Choroid plexus epithelial cell (primary cell): ENCODE measurements at places on chromosomes 4 and X.

DNA sequence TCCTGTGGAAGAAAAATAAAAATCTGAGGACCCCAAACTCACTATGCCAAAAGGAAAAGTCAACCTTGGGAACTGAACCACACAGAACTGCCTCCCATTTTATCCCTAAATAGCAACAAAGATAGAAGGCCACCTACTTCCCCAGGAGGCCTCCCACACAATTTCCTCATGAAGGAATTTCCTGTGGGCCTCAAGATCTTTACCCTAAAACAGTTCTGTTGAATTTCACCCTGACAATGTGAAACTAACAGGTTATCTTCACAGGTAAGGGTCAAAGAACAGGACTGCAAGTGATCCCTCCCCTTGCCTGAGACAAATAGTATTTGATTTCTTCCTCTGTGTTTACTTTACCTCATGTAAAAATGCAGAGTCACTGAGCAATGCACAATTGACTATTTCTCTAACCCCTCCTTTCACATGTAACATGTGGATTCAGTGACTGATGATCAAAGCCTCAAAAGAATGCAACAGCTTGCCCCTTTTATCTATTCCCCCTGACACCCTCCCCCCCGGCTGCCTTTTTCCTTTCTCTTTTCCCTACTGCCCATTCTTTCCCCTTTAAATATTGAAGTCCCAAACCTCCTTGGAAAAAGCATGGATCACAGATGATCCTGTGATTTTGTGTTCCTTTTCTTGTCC lies 33.3 kb downstream of the MEPE start:
- peak; percentile 70 for DNase-seq

- peak; percentile 65 for DNase-seq
Observed at GRCh38 chr4:152039023-152039481, 278.2 kb upstream of the GATB start.

GRCh38 chr4:36360755-36361154 lies 79.3 kb downstream of the DTHD1 start:
- no peak for DNase-seq

- peak; percentile 23 for DNase-seq
Observed at GRCh38 chr4:133720001-133720400, 481.6 kb downstream of the PABPC4L start.

- peak; percentile 81 for DNase-seq
Observed at GRCh38 chr4:96009427-96010119, 169.7 kb downstream of the PDHA2 start.

- no peak for DNase-seq
Observed at GRCh38 chr4:7286798-7287197, 94.5 kb downstream of the SORCS2 start.

DNA sequence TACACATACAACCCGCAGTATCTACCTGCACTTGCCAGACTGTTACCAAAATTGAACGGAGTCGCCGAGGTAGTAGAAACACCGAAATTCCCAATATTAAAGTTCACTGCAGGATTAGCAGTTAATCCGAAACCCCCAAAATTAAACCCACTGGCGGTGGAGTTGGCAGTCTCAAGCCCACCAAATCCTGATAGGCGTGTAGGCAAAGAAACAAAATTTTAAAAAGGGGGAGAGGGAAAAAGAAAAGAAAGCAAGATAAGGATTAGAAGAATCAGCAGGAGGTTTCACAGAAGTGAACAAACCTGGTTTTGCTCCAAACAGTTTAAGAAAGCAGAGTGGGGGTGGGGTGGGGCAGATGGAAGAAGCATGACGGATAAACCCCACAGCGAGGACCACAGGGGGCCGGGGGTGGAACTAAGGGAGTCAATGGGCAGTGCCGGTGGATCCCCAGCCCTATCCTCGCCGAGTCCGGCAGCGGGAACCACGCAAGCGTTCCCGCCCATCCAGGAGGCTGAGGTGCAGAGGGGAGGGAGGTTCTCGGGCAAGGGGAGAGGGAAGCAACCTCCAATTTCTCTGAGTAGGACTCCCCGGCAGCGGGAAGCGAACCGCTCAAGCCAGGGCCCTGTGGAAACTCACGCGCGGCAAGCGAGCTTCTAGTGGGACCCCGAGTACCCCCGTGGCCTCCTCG lies 599 bp downstream of the NUP54 start:
- DNase-seq: peak; percentile 98

DNA sequence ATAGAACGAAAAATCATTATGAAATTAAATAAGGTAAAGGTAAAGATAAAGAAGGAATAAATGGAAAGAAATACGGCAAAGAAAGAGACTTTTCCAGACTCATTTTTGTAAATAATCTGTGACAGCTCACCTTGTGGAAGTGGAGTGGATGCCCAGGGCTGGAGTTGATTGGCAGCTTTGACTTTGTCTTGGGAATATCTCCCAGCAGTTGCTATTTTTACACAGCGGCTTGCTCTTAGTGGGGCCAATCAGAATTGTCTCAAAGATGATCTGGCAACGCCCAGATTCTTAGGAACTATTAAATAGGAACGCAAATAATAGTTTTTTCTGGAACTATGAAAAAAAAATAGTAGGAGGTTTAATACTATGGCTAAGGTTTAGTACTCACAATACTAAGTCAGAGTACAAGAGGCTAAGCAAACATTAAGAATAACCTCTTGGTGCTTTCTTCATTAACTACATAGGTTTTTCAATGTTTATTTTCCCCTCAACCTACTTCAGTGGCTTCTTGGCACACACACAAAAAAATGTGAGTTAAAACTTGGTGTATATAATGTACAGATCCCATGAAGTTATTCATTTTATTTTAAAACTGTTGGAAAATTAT lies 132.7 kb downstream of the TRAM1L1 start:
- DNase-seq: no peak

DNA sequence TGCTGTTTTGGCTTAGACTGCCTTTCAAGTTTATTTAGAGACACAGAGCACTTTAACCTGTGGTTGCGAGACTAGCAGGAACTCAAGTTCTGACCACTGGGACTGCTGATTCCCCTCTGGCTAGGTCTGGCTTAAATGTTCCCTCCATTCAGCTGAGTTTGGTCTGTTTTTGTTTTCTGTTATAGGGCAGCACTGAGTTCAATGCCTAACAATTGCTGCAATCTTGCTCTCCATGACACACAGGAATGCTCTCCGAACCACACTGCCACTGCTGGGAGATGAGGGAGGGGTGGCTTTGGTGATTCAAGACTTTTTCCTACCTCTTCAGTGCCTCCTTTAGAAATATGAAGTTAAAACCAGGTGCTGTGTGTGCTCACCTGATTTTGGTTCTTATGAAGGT lies 106.3 kb upstream of the EOLA2 start:
- peak; percentile 35 for DNase-seq

DNA sequence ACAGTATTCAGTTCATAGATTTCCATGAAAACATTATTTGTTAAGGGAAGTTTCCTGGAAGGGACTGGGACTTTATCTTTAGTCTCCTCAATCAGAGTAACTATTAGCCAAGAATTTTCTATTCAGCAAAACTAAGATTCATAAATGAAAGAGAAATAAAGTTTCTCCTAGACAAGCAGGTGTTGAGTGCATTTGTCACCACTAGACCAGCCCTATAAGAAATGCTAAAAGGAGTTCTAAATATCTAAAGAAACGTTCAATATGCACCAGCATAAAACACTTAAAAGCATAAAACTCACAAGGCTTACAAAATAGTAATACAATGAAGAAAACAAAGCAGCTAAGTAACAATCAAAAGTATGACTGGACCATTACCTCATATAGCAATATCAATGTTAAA lies 423.0 kb downstream of the TECRL start:
- no peak for DNase-seq

DNA sequence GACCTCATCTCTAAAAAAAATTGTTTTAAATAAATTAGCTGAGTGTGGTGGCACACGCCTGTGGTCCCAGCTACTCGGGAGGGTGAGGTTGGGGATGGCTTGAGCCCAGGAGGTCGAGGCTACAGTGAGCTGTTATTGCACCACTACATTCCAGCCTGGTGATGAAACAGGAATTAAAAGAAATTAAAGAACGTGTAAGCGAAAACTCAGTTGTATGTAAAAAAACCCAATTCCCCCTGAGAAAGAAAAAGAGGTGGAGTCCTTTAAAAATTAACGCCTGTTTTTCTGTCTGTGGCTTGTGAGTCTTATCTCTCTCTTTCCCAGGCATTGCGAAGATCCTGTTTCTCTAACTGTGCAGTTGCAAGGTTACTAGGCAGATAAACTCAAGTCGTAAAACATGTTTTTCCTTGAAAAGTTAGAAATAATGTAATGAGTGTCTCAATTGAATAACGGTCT lies 22.1 kb downstream of the EPGN start:
- peak; percentile 24 for DNase-seq

DNA sequence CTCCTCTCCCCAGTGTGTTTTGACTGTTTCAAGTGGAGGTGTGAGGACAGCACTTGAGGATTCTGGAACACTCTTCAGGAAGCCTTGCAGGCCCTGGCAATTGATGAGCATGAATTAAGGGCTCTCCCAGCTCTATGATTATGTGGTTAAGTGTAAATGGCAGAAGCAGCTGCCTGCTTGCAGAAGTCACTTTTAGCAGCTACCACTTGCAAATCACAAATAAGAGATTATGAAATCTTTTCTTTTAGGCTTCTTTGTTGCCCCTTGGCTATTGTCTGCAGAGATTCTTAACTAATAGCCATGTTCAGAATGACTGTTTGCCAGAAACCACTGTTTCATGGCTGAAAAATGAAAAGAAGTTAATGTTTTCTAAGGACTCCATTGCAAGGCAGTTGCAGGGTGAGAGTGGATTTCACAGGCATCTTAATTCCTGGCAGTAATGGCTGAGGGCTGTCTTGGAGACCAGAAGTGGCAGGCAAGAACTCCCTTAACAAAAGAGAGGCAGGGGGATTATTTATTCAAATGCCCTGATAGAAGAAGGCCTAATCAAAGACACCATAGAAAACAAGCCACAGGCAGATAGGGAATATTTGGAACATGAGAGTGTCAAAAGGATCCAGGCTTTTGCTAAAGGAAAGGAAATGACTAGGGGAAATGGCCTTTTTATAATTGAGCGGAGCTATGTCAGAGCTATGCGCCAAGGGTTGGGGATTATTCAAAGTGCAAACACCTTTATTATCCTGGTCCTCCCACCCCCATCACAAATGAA lies 8.3 kb upstream of the HOPX start:
- DNase-seq: no peak

GRCh38 chr4:168876106-168876505 lies 133.9 kb downstream of the CBR4 start:
- no peak for DNase-seq

GRCh38 chr4:38804654-38805295 lies at the start of gene TLR1:
Gene TLR1, minus strand, starts transcription at chr4:38804791. Its CDS starts 5,960 bp downstream, at chr4:38798831.
- peak; percentile 86 for DNase-seq

GRCh38 chrX:69189576-69190371 lies 24.5 kb upstream of the PJA1 start:
- no peak for DNase-seq

DNA sequence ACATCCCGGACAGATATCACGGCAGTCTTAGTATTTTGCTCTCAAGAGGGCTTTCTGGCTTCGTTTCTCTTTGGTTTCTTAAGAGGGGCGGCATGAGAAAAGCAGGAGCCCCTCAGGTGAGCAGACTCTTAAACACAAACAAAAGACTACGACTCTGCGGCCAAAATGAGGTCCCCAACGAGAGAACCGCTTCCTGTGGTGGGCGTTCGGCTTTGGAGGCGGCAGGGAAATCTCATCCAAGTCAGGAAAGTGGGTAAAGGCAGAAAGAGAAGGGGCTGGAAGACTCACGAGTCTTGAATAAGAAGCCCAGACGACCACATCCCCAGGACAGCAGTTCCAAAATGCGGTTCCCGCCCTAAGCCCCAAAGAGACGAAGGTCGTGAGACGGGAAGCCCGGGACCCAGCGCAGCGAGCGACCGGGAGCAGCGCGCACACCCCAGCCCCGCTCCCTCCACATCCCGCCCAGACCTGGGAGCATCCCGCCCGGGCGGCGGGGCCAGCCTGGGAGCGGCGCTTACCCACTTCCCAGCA lies 409 bp downstream of the UGDH start:
- DNase-seq: peak; percentile 29

GRCh38 chr4:128571747-128572146 lies 237.8 kb upstream of the JADE1 start:
- peak; percentile 97 for DNase-seq

DNA sequence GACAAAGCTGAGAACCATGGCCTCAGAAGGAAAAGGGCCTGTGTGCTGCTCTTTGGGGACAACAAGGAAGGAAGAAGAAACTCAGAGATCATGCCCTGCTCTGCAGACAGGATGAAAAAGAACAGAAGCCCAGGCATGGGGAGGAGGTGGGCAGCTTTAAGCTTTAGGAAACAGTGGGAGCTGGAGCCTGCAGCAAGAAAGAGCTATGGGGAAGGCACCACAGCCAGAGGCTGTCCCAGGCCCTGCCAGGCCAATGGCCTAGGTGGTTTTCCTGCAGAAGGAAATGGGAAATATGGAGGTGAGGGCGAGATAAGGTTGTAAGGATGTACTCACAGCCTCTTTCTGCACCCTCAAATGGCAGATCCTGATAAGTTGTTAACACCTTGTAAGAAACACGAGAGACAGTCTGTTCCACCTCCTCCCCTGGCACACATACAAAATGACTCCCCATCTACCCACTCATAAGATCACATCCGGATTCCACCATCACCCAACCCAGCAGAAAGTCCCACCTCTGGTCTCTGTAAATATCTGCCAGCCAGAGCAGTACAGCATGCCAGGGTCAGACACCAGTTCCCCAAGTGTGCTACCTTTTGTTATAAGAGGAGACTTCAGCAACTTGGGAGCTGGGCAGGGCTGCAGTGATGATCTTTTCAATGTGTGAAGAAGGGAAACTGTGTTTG lies 105.2 kb downstream of the RTL5 start:
- no peak for DNase-seq

DNA sequence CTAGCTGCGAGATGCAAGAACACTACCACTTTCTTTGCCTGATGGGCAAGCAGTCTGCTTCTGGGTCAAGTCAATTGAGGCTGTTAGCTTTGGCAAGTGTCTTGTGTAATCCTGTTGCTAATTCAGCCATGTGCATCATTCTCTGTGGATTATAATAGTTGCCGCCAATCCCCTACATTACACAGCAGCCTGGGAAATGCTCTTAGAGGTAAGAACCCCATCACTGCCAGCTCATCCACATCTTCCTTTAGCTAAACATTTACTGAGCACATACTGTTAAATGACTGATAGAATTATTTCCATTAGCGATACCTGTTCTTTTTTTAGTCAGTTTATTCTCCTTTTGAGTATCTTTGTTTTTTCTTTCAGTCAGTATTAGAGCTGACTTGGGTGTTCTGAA lies 116.2 kb downstream of the CBR4 start:
- no peak for DNase-seq

GRCh38 chr4:40721730-40722171 lies 28.0 kb upstream of the NSUN7 start:
- DNase-seq: peak; percentile 58

- DNase-seq: peak; percentile 62
Observed at GRCh38 chr4:84582302-84582987, 482 bp upstream of the CDS1 start.

GRCh38 chr4:37001688-37002436 lies 242.7 kb upstream of the NWD2 start:
- DNase-seq: no peak

- DNase-seq: no peak
Observed at GRCh38 chrX:118755633-118756032, 28.2 kb downstream of the IL13RA1 start.

GRCh38 chr4:181770971-181771370 lies 472.2 kb upstream of the TENM3 start:
- peak; percentile 27 for DNase-seq

GRCh38 chr4:86977621-86978184 lies 42.9 kb downstream of the AFF1 start:
- DNase-seq: peak; percentile 80
